ENCODE measurements at places on chromosomes 3 and 15.

DNA sequence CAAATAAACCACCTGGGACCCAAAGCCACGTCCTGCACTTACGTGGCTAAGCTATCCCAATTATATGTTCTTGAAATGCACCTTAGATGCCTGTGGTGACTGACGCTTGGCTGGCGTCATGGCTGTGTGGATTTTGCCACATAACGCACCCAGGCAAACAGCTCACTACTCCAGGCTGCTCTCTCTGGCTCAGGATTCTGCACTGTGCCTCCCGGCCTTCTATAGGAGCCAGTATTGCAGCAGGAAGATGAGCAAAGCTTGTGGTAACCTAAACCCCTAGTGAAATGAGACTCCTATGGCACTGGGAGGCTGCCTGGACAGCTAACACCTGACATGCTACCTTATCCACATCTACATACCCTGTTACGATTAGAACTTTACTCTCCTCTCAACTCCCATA, 179.3 kb downstream of the THRB start:
- H3K36me3 ChIP-seq, result no peaks in the 10 kb centered on the region
- no peaks in the 10 kb centered on the region for H3K27me3 ChIP-seq
- H3K27ac ChIP-seq, result no peak overlapping the region
- no peak overlapping the region for H3K4me3 ChIP-seq

DNA sequence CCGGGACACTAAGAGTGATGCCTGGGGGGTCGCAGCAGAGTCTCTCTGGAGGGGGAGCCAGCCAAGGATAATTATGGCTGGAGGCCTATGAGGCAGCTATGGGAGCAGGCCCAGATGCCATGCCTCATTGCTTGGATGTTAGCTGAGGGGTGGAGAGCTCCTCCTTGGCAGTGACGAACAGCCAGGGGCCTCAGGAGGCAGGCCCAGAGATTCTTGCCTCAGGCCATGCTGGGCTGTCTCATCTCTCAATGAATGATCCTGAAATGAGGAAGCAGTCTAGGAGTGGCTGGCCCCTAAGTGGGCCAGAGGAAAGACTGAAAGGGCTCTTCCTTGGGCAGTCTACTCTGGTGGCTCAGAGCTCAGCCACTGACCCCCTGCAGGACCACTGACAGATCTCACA, 21.3 kb downstream of the KIF9 start:
- no peak overlapping the region for H3K4me3 ChIP-seq
- no peaks in the 10 kb centered on the region for H3K27me3 ChIP-seq
- H3K27ac ChIP-seq, result no peak overlapping the region
- no peaks in the 10 kb centered on the region for H3K4me1 ChIP-seq

- H3K4me1 ChIP-seq, result peaks cover 95% of the 10 kb centered on the region
- no peak for DNase-seq
- H3K27me3 ChIP-seq, result no peaks in the 10 kb centered on the region
- no peak overlapping the region for H3K4me3 ChIP-seq
- H3K27ac ChIP-seq, result peak overlapping the region; percentile 85
These were observed 16.4 kb downstream of the SMAD6 start for GRCh38 chr15:66718220-66718988.

DNA sequence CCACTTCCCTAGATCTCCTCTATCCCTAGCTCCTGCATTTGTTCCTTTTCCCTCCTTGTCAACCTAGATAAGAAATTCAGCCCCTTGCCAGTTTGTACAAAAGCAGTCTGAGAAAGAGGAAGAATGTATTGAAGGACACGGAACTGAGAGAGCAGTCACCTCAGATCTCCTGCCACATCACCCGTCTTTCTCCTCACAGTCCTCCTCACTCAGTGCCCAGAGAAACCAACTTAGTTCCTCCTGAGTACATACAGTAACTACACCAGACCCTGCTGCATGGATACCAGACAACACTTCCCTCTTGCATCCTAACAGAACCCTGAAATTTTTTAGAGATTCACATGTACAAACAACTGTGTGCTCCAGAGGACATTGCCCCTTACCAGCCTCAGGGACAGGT, 563.6 kb upstream of the ADAMTS9 start:
- H3K4me1 ChIP-seq, result no peaks in the 10 kb centered on the region
- DNase-seq, result no peak
- no peak overlapping the region for H3K27ac ChIP-seq
- no peaks in the 10 kb centered on the region for H3K36me3 ChIP-seq
- H3K27me3 ChIP-seq, result no peaks in the 10 kb centered on the region

- no peaks in the 10 kb centered on the region for H3K36me3 ChIP-seq
- DNase-seq, result no peak
- H3K27ac ChIP-seq, result no peak overlapping the region
- H3K27me3 ChIP-seq, result no peaks in the 10 kb centered on the region
- H3K4me1 ChIP-seq, result no peaks in the 10 kb centered on the region
- no peak overlapping the region for H3K4me3 ChIP-seq
These were observed 1242.2 kb downstream of the OTOL1 start for GRCh38 chr3:162738784-162739183.

- H3K27ac ChIP-seq, result no peak overlapping the region
- no peak for DNase-seq
- no peaks in the 10 kb centered on the region for H3K4me1 ChIP-seq
- H3K4me3 ChIP-seq, result no peak overlapping the region
These were observed 169.2 kb downstream of the UBE2E2 start for GRCh38 chr3:23372285-23372684.

GRCh38 chr15:93384886-93385285, 295.9 kb upstream of the RGMA start:
- no peaks in the 10 kb centered on the region for H3K27me3 ChIP-seq
- no peak overlapping the region for H3K4me3 ChIP-seq
- no peak for DNase-seq
- H3K36me3 ChIP-seq, result no peaks in the 10 kb centered on the region
- H3K27ac ChIP-seq, result no peak overlapping the region
- no peaks in the 10 kb centered on the region for H3K4me1 ChIP-seq

- no peaks in the 10 kb centered on the region for H3K36me3 ChIP-seq
- no peaks in the 10 kb centered on the region for H3K27me3 ChIP-seq
- H3K27ac ChIP-seq, result no peak overlapping the region
These were observed 477.0 kb downstream of the EPHA3 start for GRCh38 chr3:89584398-89584797.

DNA sequence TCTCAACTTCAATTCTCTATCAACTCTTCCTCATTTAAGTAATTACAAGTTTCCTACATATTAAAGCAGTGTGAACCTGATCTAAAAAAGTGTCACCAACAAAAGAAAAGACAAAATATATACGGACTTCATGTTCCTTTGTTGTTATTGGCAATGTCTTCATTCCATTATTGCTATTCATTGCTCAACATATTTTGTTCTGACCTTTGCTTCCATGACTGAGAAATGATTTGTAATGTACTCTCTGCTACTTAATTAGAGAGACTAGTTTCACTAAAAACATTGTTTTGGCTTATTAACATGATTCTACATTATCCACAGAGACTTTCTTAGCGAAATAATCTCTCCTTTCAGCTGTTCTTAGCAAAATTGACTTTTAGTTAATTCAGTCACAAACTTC, 657.2 kb upstream of the ROBO1 start:
- H3K36me3 ChIP-seq, result no peaks in the 10 kb centered on the region
- H3K4me1 ChIP-seq, result no peaks in the 10 kb centered on the region
- no peak for DNase-seq
- H3K27ac ChIP-seq, result no peak overlapping the region
- H3K4me3 ChIP-seq, result no peak overlapping the region
- no peaks in the 10 kb centered on the region for H3K27me3 ChIP-seq

GRCh38 chr3:32632533-32633265, 52.3 kb upstream of the CNOT10 start:
- H3K27ac ChIP-seq, result no peak overlapping the region
- DNase-seq, result no peak
- H3K4me1 ChIP-seq, result no peaks in the 10 kb centered on the region
- no peaks in the 10 kb centered on the region for H3K27me3 ChIP-seq
- H3K36me3 ChIP-seq, result no peaks in the 10 kb centered on the region
